ENCODE measurements at places on chromosomes 3 and 15. TPM values are rescaled to one million over a fixed set of nuclear protein-coding genes. Genes with fewer than 3 reads are reported as not detected.

ACAN gene
- 0.34 TPM for total RNA-seq

TMEM266 gene
- total RNA-seq: 0.79 TPM

DNAJA4 gene
- 7.9 TPM for total RNA-seq

ARGFX gene
- total RNA-seq: not detected
